Myometrial cell (primary cell): ENCODE measurements at places on chromosomes 7 and 10. TPM values are rescaled to one million over a fixed set of nuclear protein-coding genes. Genes with fewer than 3 reads are reported as not detected.

The HMX2 gene
- total RNA-seq: not detected in 2 replicates

The ZNF518A gene
- total RNA-seq: 4.6 and 7.8 TPM in 2 replicates

The FKBP6 gene
- not detected in 2 replicates for total RNA-seq

The PTEN gene
- total RNA-seq: 40.9 and 59.5 TPM in 2 replicates

The CLDN4 gene
- total RNA-seq: 6.1 and 6.7 TPM in 2 replicates

The TSPAN33 gene
- 1.2 and 2.6 TPM in 2 replicates for total RNA-seq

The MRPS33 gene
- 24.1 and 28.0 TPM in 2 replicates for total RNA-seq

The SPDYE2 gene
- total RNA-seq: not detected in 2 replicates

The SFRP5 gene
- not detected in 2 replicates for total RNA-seq

The SFTPA1 gene
- total RNA-seq: not detected in 2 replicates

The FLNC gene
- total RNA-seq: 263 and 274 TPM in 2 replicates

The VIPR2 gene
- under 0.01 TPM in 1 of 2 replicates, not detected in the other for total RNA-seq

The TECPR1 gene
- total RNA-seq: 55.8 and 72.6 TPM in 2 replicates

The METTL27 gene
- total RNA-seq: 16.8 and 20.8 TPM in 2 replicates

The PILRA gene
- not detected in 2 replicates for total RNA-seq

The RBM48 gene
- 3.2 and 5.1 TPM in 2 replicates for total RNA-seq

The SFMBT2 gene
- 0.53 and 0.86 TPM in 2 replicates for total RNA-seq

The CHN2 gene
- 2.6 TPM in 1 of 2 replicates, not detected in the other for total RNA-seq

The PAPOLB gene
- total RNA-seq: under 0.01 TPM in 1 of 2 replicates, not detected in the other

The ABCB4 gene
- total RNA-seq: 0.29 TPM in 1 of 2 replicates, not detected in the other

The PDE6C gene
- total RNA-seq: not detected in 2 replicates

The SND1 gene
- 252 and 260 TPM in 2 replicates for total RNA-seq

The AKR1C3 gene
- total RNA-seq: 4.6 and 7.4 TPM in 2 replicates

The HOXA3 gene
- total RNA-seq: 0.18 TPM in 1 of 2 replicates, not detected in the other

The CYP26C1 gene
- total RNA-seq: not detected in 2 replicates

The HOXA13 gene
- total RNA-seq: 11.0 and 18.8 TPM in 2 replicates

The CCZ1B gene
- 19.1 and 30.6 TPM in 2 replicates for total RNA-seq

The NKX2-3 gene
- not detected in 2 replicates for total RNA-seq

The DNAJB6 gene
- 93.7 and 104 TPM in 2 replicates for total RNA-seq
